ENCODE measurements at places on chromosomes 5 and 9.

- DNase-seq: no peak
These were observed 62.8 kb upstream of the PPP1R26 start for GRCh38 chr9:135416664-135417290.

- no peak for DNase-seq
These were observed 29.6 kb downstream of the NOTCH1 start for GRCh38 chr9:136516191-136516654.

DNA sequence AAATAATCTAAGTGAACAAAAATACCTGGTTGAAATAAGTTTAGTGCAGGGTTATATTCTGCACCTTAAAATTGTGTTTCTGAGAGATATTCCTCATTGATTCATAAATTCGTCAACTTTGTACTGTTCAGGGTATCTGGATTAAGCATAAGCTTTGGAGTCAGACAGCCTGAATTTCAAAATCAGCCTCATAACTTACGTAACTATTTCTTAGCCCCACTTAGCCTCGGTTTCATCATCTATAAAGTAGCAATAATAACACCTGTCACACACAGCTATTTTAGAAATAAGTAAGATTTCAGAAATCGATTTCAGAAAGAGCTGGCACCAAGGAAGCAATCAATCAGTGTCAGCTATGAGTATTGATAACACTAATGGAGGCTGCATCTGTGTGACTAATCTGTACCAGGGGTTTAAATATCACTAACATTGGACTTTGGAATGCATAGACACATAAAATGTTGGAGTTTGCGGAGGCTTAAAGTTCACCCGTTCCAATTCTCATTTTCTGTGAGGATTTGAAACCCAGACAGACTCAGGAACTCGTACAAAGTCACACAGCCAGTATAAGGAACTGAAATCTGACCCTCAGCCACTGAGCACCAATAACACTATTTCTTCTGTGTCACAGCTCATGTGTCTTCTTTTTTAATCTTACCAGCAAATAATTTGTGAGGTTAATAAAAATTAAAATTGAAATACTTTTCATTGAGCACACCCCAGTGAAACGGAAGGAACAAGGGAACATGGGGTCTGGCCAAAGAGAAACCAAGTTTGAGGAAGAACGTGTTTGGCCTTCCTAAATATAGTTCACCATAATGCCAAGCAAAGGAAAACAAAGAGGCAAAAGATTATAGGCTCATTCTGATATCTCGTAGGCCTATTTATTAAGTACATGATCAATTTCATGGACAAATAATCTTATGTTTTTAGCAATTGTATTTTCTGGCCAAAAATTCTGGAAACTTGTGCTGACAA is 194.4 kb upstream of the PTGER4 start:
- no peak for DNase-seq

GRCh38 chr5:96595300-96596090 is 66.7 kb upstream of the CAST start:
- no peak for DNase-seq

DNA sequence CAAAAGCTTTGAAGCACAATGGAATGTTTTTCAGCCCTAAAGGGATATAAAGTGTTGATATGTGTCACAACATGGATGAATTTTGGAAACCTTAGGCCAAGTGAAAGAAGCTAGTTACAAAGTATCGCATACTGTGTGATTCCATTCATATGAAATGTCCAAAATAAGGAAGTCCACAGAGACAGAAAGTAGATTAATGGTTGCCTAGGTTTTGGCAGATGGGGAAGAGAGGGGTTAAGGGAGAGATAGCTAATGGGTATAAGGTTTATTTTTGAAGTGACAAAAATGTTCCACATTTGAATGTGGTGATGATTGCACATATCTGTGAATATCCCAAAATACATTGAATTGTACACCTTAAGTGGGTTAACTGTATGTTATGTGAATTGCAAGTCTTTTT is 57.5 kb upstream of the MCCC2 start:
- no peak for DNase-seq

DNA sequence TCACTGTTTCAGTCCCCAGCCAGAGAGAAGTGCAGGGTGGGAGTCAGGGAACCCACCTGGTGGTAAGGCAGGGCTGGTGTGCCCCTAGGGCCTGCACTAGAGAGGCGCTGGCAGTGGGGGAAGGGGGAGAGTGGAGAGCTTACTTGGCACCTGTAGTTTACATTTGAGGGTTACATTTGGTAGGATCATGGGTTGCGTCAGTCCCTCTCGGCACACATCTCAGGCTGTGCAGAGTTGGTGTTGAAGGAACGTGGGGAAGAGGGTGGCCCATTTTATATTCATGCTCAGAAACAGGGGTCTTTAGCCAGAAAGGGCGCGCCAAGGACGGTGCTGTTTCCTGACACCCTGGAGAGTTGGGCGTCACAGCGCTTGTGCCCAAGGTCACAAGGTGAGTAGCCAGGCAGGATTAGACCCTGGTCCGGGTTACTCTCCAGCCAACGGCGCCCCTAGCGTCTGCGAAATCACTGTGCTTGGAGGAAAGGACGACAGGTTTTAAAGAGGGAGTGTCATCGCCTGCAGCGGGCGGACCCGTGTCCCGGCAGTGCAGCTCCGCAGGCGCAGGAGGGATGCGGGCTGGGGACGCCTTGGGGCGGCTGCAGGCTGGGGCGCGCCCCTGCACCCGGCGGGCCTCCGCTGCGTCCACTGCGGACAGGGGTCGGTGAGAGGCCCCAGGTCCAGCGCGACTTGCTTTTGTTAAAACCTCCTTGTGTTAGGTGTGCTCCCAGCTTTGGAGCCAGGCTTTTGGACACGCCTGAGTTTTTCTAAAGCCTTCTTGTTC is 272.6 kb downstream of the FANCC start:
- no peak for DNase-seq

DNA sequence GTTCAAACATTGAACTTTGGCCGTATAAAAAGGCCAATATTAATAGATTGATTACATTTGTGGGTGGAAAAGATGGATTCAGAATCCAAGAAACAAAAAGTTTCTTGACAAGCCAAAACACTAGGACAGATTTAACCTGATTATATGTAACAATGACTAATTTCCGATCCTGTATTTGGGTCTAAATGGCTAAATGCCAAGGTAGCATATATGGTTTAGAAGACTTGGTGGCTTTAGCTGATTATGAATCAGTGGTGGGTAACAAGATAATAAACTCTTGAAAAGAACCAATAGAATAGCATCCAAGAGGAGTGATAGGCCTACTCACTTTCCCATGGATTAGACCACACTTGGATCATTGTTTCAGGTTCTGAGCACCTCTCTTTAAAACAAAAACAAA is 21.8 kb upstream of the ANP32B start:
- DNase-seq: no peak

DNA sequence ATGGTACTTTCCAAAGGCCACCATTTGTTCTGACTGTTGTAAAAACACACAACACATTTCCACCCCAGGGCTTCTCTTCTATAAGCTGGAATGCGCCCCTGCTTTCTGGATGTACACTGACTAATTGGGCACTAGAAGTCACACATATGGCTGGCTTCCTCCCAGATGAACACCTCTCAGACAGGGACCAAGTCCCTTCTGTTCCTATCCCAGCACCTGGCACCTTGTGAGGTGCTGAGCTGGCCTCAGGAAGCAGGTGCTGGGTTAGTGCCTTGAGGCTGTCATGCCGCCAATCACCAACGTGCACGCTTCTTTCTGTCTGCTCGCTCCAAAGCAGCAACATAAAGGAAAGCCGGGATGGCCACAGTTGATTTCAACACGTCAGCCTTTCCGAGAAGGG is 93.2 kb downstream of the FSTL4 start:
- DNase-seq: no peak

GRCh38 chr9:125255781-125256391 is 5.7 kb upstream of the GAPVD1 start:
- no peak for DNase-seq

DNA sequence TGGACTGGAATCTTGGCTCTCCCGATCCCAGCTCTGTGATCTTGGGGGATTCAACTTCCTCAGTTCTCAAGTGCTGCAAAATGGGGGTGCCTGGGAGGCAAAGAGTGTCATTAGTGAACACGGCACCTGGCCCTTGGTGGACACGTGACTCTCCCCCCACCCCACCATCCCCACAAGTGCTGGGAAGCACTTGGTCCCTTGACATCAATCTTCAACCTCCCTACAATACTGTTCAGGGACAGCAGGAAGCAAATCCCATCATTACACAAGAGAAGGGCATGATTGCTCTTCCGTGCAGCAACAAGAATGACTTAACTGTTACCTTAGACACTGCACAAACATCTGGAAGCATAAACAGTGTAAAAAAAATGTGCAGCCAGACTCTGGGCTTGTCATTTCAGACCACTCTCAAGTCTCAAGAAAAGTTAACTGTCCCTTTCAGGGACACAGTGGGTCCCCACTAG is 61.4 kb downstream of the PSMB7 start:
- no peak for DNase-seq

DNA sequence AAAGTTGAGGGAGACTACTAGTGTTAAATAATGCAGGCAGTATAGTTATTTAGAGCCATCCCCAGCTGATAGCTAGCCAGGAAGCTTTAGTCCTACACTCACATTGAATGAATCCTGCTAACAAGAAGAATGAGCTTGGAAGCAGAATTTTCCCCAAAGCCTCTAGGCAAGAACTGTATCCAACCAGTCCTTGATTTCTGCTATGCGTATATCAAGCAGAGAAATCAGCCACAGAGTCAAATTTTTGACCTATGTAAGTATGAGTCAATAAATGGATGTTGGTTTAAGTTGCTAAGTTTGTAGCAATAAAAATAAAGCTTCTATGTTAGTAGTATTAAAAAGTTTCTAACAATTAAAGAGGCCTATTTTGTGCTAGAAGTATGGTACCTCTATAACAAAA is 672.1 kb upstream of the CHD1 start:
- DNase-seq: no peak

DNA sequence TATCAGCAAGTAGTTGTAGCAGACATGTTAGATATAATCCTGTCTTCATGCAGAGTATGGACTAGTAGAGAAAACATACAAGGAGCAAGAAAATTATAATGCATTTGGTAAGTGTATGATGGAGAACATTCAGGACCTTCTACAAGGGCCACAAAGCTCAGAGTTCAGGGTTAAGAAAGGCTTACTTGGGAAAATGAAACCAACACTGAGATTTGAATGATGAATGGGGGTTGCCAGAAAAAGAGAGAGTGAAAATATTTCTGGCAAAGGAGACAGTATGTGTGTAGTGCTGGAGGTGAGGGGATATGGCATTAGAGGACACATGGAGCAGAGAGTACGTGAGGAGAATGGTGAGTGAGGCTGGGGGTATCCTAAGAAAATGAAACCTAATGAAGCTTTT is 169.8 kb upstream of the STK32A start:
- no peak for DNase-seq

DNA sequence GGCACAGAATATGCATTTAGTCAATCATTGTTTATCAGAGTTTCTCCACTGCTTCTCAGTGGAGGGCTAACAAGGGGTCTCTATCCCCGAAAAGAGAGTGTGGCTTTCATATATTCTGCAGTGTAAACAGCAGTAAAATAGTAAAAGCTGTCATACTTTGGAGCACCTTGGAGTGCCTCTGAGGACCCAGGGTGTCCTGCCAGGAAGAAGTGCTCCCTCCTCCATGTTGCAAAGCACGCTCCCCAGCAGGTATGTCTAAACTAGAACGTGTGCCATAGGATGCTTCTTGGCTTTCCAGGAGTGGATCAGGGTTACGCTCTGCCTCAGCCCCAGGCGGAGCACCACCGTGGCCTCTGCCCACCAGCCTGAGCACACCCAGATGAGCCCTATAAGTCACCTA is 8.5 kb upstream of the TJP2 start:
- DNase-seq: no peak

DNA sequence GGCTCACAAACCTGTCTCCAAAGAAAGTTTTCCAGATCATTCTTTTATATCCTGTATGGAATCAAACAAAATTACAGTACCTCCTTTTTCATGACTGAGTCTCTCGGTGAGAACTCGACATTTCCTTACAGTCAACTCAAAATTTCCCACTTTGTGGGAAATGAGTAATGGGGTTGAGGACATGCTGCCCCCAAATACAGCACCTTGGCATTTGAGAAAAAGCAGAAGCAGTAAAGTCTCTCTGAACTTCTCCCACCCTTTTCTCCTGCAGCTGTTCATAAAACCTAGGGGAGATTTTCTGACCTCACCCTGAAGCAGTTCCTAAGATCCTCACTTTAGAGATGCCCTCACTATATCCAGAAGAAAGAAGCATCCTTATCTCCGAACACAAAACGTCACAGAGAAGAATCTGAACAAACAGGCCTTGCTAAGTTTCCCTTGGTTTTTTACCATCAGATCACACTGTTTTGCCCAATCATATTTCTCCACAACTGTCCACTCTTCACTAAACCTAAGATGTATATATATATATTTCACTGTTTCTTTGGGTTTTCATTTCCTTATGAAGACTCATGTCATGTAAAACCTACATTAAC is 96.1 kb upstream of the APC start:
- no peak for DNase-seq

- no peak for DNase-seq
These were observed 296.5 kb upstream of the DMAC1 start for GRCh38 chr9:8096091-8096490.

DNA sequence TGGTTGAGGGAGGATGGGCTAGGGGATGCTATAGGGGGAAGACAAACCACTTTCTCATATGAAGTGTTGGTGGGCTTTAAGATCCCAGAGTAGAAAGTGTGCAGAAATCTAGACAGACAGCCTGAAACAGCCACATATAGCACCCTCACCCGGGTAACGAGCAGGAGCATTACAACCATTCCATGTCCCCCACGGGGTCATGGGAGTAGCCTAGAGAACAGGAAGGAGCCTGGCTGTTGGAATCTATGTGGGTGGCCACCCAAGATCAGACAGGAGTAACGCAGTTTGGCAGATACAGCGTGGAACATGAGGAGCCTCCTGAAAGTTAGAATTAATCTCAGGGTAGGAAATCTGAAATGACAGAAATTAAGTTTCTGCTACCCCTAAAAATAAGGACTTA is 146.1 kb upstream of the RAI14 start:
- no peak for DNase-seq

DNA sequence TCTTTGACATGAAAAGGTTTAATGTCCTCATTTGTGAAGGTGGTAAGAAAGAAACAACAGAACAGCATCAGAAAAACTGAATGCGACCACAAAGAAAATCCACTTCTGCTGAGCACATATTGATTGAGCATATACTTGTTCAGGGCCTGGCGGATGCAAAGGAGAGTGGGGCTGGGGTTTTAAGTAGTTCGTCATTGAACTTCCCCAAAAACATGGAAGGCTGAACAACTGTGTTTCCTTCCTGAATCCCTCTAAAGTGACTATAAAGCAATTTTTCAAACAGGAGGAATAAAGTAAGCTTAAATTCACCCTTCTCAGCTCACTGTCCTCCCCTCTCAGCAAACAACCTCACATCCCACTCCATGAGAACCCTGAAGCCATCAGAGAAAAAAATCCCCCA is 262.9 kb downstream of the AGTPBP1 start:
- no peak for DNase-seq
